ENCODE measurements at places on chromosomes 4 and X.

- peak; percentile 47 for DNase-seq
Observed at GRCh38 chr4:76781698-76782595, 116.0 kb downstream of the SOWAHB start.

DNA sequence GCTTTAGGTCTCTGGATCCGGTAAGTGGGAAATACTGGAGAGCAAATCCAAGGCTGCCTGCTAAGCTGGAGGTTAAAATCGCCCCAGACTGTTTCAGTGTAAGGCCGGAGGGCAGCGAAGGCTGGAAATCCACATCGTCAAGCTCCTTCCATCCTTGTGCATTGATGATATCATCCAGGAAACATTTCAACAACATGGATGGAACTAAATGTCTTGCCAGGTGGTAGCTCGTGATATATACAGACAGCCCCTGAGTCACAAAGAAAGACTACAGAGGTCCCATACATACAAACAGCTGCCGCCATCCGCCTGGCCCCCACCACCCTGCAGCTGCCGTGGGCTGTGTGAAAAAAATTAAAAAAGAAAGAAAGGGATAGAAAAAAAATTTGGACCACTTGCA lies 148.9 kb upstream of the RBPJ start:
- no peak for DNase-seq

- DNase-seq: no peak
Observed at GRCh38 chr4:26441102-26441501, 49.2 kb downstream of the CCKAR start.

DNA sequence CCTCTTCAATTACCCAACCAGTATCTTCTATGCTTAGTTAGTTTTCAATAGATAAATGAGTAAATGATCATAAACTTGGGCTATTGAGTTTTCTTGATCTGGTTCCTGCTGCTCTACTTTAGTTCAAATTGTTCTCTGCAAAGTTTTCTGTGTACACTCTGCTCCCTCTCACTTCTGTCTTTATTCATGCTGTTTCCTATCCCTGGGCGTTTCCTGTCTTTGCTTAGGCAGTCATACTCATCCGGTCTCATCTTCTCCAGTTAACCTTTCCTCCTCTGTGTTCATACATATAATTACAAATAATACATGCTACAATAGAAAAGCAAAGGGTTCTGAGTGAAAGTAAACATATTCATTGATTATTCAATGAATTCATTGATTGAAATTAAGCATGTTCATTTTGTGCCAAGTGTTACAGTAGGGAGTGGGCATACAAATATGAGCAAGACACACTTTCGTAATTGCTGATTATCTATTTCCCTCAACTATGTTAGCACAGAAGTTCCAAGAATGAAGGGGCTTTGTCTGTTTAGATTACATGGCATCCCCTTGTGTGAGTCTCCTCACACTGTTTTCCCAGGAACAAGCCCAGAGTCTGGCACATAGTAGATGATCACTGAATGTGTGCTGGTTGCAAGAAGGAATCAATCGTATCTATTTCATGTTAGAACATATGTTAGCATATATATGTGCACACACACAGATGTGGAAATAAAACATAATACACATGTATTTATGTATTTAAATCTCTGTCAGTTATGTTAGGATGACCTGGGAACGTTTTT lies 1.1 kb downstream of the RAB39B start:
- DNase-seq: no peak

DNA sequence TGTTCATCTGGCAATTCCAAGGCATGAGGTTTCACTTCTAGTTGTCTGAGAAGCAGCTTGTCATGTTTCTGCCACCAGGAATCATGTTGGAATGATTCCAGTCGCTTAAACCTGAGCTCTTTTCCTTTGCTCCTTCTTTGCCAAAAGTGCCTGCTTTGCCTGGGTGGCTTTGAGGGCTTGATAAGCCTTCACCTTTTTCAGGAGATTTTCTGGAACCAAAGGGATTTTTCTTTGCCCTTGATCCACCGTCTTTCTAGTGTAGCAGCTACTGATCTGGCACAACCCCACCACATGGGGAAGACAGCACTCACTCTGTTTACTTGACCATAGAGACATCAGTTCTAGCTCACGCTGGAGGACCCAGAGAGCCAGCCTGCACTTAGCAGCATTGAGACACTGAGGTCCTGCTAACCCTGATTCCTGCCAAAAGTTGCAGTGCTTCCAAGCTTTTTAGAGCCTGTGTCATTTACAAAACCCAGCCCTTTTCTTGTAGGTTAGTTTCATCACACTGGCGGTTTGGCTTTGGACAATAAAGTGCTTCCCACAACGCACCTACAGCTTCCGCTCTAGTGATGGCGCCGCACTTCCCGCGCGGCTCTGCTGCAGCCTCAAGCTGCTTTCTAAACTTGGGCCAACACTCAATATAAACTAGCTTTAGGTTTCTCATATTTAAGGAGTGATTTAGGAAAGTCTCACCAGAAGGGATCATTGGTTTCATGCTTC lies 7.3 kb upstream of the CCNI start:
- no peak for DNase-seq

DNA sequence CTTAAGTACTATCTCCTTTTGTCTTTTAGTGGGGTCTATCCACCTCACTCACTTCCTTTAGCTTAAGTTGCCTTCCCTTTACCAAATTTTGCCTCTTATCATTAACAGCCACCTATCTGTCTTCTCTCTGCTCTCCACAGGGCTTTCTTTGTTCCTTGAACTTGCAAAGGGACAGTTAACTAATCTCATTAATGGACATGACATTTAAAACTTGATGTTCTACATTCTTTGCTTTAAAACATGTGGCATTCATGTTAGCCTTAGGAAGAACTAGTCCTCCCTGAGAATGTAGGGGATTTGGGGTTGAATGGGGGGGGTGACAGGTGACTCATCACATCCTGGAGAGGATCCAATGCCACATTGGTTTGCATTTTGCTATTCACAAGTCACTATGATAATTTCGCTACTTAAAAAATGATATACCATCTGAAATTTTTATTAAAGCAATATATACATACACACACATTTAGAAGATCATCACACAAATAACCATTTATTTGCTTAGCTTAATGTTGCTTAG lies 41.0 kb upstream of the DMD start:
- DNase-seq: no peak

DNA sequence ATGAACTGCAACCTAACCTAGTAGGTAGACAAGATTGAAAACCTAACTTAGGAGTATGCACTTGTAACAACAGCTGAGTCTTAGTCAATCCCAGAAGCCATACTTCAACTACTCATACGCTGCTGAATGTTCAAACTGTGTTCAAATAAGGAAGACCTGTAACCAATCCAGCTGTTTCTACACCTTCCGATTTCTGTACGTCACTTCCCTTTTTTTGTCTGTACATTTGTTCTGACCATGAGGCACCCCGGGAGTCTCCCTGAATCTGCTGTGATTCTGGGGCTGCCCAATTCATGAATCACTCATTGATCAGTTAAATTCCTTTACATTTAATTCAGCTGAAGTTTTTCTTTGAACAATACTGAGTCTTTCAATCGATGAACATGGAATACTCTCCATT lies 89.5 kb downstream of the BMP3 start:
- no peak for DNase-seq

DNA sequence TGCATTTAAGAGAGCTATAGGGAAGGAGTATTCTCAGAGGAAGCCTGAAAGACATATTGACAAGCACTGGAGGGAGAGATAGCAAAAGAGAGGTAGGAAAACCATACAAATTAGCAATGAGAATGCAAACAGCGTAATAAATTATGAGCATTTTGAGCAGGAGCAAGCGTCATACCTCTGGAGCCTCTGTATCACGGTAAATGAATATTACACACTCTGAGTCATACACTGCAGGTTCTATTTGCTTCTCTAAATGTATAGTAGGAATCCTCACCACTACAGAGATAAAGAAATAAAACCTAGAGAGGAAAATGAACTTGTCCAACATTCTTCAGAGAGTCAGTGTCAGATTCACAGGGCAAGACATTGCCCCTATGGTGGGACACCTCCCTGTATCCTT lies 46.4 kb upstream of the GABRE start:
- DNase-seq: no peak

GRCh38 chr4:11470438-11471045 lies 41.8 kb upstream of the HS3ST1 start:
- peak; percentile 13 for DNase-seq

- no peak for DNase-seq
Observed at GRCh38 chrX:44915361-44915868, 42.4 kb downstream of the KDM6A start.

DNA sequence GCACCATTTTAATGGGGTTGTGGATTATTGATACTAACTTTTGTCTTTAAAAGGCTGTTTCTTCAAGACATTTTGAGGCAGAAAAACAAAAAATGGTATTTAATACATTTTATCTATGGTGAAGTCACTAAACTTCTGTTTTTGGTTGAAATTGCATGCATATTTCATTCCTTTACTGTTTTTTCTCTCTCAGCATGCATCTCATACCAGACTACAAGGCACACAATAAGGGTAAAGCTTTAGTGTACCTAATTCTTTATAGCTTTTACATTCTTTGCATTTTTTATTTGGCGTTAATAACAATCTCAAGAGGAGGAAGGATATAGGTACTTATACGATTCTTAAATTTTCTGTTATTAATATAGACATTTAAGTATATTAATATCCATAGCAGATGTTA lies 151.0 kb upstream of the DKK2 start:
- DNase-seq: no peak

DNA sequence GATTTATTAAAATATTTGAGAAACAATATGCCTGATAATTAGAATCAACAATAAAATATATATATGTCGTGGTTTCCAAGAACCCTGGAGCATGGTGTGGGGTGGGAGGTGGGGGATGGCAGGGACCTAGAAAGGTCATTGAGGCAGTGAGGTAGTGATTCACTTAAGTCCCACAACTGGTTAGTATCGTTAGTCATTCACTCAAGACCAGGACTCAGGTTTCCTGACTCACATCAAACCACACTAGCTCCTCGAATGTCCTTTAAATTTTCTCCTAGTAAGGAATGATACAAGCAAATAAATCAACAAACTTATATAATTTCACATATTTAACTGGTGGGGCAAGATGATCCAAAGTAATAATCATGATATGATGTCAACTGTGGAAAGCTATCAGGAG lies 158.8 kb upstream of the AADAT start:
- DNase-seq: no peak

GRCh38 chr4:27357283-27357682 lies 496.6 kb downstream of the STIM2 start:
- no peak for DNase-seq

Data from GM20000 (cell line).